Activated CD4-positive, CD25-positive, alpha-beta regulatory T cell (primary cell): ENCODE measurements at places on chromosomes 2 and 18.

DNA sequence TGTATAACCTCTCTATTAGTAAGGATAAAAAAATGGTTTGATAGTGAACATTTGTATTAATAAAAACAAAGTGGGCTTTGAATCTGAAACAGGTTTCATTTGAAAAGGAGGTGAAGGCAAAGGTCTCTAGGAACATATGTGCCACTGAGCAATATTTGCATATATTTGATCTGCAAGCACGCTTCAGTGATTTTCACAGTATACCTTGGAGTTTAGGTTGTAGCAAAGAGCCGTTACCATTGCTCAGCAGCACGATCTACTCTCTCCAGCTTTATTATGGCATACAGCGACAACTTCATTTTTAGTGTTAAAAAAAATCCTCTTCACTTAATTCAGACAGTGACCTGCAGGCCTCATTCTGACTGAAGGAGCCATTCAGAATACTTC, 75.8 kb upstream of the ZEB2 start:
- DNase-seq, result no peak

DNA sequence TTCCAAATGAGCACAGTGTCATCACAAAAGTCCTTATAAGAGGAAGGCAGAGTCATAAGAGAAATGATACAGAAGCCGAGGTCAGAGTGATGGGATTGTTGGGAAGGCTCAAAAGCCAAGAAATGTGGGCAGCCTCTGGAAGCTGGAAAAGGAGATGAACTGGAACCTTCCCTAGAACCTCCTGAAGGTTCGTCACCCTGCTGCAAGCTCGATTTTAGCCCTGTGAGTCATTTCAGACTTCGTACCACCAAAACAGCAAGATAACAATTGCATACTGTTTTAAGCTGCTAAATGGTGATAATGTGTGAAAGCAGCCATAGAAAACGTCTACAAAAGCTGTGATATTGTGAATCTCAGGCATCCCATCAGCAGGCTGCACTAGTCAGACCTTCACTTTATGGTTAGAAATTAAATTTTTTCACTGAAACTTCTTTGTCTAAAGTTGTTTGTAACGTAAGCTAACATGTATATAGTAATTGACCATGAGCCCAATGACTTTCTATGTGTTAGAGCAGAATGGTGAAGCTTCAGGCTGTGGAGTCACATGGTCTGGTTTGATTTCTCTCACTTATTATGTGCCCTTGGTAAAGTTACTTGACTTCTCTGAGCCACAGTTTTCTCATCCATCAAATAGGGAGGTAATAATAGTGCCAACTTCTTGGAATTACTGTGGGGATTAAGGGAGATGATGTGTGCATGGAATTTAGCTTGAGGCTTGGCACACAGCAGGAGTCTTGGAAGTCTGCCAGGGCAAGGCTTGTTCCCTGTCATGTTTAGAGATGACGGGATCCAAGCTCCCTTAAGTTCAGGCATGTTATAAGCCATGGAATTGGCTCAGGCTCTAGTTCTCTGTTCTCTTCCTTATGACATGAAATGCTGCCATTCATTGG, 132.0 kb upstream of the CCDC195 start:
- no peak for DNase-seq

DNA sequence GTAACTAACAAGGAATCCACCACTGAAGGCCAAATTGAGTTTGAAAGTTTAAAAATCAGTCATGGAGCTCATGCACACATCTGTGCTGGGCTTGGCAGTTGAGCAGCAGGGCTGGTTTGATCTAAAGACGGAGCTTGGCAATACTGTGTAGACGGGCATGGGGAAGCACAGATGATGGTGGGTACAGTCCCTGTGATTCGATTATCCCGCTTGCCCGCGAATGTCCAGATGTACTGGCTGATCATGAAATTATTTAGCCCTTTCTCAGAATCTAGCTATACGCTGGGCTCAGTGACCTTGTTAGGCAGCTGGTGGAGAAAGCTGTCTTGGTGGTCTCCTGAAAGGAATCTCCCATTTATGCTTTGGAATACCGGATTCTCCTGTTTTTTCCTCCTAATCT, 74.8 kb upstream of the SOX11 start:
- no peak for DNase-seq

DNA sequence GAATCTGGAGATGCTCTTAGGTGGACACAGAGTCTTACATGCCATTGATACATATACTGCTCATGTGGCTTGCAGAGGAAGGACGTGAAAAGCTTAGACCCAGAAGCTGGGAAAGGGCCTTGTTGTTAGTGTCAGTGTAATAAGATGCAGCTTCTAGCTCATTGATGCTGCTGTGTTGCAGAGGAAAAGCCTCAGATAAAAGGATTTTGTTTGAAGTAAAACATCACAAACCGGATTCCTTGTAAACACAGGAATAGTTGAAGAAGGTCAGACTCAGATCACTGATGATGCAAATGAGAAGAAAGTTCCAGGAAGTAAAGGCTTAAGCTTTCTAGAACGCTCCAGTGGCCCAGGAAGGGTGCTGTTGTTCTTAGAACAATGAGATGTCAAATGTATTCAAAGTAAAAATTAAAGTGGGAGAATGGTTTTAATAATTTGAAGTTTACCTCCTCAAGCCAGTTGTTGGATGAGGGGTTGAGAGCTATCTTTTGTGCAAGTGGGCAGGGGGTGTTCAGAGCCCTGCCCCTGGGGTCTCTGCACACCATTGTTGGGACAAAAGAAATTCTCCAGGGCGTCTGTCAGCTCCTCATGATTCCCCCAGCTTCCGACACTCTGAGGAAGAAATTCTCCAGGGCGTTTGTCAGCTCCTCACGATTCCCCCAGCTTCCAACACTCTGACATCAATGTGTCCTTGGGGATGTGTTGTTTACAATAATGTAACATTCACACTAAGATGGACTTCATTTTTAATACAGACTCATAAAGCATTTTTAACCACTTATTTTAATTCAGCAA, 61.3 kb upstream of the CHMP1B start:
- DNase-seq, result no peak

DNA sequence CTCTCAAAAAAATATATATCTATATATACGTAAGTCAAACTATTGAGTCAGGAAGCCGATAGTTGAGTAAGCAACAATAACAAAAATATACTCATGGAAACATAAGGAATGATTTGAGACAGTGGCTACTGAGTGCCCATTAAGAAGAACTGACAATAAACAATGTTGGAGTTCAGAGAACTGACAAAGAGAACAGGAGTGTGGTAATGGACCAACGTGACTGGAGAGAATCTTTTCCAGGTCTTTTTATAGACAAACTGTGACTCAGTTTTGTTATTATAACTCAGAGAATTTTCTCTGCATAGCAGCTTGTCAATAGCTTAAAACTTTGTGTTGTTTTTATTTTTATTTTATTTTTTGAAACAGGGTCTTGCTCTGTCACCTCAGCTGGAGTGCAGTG, 4.6 kb upstream of the GALM start:
- DNase-seq, result no peak

GRCh38 chr2:239803766-239804115, 221.4 kb downstream of the NDUFA10 start:
- no peak for DNase-seq

- DNase-seq, result no peak
These were observed 82.5 kb downstream of the SPRED2 start for GRCh38 chr2:65349863-65350262.
